ENCODE measurements at places on chromosomes 16 and 17.

GRCh38 chr17:39208893-39209292, 8.8 kb downstream of the RPL19 start:
- DNase-seq = no peak

DNA sequence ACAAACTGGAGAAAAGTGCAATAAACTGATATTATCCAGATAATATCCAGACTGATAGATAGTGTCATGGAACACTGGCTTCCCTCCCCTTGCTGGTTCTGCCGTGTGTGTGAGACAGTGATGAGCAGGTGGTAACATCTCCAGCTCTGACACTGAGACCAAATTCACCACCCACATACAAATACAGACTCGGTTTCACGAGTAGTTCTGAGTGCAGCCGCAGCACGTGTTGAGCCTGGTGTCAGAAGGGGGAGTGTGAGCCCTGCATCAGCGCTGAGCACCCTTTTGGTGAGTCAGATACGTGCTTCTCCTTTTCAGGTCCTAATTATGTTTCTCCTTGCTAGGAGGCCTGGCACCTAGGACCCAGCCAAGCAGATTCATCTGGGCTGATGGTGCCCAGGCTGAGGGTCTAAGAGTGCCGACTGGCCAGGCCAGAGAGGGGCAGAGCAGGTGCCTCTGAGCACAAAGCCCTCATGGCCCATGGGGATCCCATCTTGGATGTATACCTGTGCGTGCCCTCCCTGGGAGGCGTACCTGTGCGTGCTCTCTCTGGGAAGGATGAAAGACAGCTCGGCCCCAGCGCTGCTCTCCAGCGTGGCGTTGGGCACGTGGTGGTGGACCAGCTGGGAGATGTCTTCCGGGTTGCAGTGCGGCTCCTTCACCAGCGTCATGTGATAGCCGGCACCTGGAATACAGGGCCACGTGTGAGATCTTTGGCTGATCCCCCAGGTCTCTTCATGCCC, 27.3 kb upstream of the RNPS1 start:
- no peak for DNase-seq

GRCh38 chr17:56030009-56030624, 123.2 kb upstream of the ANKFN1 start:
- no peak for DNase-seq

DNA sequence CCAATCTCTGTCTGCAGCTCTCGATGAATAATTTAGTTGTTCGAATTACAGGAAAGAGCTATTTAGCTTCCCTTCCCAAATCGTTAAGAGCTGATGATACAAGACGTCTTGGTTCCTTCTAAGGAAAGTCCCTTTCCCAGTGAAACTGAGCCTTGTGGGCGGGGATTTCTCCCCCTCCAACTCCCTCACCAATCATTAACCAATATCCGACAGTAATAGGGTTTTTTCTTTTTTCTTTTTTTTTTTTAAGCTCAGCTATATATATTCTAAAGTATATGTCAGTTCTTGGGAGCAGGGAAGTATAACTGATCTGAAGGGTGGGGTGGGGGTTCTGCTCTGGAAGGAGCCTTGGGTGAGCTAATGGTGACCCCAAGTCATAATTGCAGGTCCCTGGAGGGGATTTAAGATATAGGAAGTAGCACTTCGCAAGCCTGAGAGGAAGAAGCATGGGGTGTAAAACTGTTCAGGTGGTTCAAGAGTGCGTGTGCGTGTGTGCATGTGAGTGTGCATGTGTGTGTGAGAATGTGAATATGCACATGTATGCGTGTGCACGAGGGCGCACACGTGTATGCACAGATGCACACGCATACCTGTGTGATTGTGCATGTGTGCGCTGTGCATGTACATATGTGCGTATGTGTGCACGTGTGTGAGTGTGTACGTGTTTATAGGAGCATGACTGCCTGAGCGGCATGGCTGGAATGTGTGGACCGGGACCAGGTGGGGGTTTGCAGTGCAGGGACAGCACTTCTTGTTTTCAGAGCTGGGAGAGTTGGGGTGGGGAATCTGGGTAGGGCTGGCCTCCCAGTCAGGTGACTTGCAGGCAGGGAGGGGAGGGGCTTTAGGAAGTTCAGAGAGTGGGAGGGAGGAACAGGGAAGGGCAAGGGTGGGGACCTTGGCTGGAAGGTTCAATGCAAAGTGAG, 42.7 kb downstream of the SOCS3 start:
- DNase-seq = no peak

- DNase-seq = no peak
Measured at GRCh38 chr16:75477680-75478473, 13.4 kb upstream of the TMEM170A start.

DNA sequence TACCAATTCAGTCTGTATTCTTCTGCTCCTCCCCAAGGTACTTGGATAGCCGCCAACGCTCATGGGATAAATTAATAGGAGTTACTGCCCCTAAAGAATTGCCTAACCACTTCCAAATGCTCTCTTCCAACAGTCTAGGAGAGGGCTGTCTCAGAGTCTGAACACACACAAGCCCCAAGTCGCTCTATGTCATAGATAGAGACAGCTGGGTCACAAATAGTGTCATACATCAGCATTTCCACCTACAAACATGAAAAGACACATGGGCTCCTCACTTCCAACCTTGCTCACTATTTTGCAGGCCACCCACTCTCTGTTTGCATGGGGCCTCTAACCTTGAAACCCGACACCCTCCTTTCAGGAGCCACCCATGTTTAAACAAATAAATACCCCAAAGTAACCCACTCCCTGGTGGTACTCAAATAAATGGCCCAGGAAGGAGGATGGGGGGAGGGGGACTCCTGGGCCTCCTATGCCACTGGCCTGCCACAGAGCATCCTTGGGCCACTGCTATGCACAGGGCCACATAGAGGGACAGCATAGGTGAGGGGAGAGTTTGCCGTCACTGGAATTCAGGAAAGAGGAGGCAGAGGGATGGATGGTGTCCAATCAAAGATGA, 265.9 kb downstream of the SOX9 start:
- DNase-seq = no peak

DNA sequence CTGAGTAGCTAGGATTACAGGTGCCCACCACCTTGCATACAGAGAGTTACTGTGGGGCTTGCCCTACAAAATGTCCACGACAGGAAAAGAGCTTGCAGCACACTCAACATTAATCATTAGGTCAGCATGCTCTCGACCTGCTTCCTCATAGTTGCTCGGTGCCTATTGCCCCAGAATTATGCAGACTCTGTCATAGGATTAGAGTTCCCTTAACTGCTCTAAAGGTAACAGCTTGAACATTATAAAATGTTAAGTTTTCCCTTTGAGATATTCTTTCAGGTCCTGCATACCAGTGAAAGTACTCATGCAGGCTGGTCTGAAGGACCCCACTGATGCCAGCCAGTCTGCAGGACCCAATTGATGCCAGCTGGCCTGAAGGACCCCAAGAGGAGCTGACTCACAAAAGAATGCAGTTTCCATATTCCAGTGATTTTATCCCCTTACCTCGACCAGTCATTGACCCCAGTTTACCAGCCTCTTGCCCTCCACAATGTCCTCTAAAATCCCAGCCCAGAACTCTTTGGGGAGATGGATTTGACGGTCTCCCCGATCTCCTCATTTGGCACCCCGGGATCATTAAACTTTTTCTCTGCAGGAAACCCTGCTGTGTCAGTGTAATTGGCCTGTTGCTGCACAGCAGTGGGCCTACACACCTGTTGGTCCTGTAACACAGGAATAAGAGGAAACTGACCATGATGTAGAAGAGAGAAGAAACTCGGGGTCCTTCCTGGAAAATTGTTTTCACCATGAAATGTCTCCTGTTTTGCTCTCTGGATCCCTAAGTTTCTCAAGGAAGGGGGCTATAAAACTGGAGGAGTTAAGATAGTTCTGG, 10.6 kb downstream of the ICAM2 start:
- no peak for DNase-seq

DNA sequence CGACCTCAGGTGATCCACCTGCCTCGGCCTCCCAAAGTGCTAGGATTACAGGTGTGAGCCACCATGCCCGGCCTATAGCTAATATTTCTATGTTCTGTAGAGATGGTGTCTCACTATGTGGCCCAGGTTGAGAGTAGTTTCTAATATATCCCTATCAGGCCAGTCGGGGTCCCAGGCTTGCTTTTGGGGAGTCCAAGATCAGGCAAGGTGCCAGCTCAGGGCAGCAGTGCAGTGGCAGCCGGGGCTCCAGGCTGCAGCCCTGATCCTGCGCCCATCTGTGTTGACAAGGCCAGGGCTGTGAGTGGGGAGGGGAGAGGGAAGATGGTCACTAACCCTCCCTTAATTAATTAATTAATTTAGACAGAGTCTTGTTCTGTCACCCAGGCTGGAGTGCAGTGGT, 77.6 kb upstream of the CDC42EP4 start:
- DNase-seq = no peak

DNA sequence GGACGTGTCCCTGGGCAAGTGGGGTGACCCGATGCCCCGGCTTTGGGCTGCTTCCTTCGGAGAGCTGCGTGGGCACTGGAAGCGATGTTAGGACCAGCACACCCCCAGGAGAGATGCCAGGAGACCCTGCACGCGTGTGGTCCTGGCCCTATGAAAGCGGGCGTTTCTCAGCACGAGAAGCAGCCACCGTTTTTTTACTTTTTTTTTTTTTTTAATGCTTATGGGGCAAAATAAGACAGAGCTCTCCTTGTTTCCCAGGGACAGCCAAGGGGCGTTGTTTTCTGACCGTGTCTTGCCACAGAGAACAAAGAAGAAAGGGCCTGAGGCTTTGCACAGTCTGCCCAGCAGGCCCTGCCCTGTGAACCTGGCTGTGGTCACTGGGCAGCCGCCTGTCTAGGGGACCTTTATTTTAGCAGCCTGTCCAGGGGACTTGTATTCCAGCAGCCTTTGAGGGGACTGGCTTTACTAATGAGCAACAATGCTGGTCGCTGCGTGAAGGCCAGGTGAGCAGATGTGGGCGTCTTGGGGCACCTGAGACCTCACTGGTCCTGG, 996 bp downstream of the SLC25A10 start:
- DNase-seq = no peak

- DNase-seq = no peak
Measured at GRCh38 chr17:17904166-17905035, 67.6 kb upstream of the SREBF1 start.

DNA sequence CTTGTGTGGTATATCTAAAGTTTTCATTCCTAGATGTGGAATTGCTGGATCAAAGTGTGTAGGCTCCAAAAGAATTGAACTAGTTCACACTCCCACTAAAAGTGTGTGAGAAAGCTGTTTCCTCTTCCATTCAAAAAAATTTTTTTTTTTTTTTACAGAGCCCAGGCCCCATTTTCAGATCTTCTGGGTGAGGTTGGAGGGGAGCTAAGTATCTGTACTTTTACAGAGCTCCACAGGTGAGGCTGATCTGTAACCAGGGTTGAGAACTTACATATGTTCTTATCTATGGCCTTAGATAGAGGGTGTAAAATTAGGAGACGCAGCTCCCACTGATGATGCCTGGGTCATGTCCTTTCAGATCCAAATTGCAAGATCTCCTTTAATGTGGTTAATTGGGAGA, 31.9 kb downstream of the HLF start:
- no peak for DNase-seq

- no peak for DNase-seq
Measured at GRCh38 chr17:66576473-66576872, 258.4 kb upstream of the CACNG5 start.

DNA sequence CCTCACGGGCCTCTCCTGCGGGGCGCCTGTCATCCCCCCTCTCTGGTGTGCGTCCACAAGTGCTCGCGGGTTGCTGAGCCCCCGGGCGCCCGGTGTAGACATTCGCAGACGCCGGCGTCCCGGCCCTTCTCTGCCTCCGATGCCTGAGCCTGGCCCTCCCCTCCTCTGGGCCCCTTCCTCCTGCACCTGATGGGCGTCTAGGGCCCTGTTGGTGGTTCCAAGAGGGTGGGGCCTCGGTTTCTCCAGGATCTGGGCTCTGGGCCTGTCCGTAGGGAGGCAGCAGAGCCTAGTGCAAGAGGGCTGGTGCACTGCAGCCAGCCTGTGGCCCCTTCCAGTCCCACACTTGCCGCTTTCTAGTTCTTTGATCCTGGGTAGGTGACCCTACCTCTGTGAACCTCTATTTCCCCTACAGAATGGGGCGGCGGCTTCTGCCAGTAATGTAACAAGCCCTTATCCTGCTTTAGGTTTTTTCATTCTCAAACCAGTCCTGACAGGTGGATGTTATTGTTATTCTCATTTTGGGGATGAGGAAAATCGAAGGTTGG, 623 bp downstream of the E4F1 start:
- DNase-seq = no peak

- no peak for DNase-seq
Measured at GRCh38 chr17:39014795-39015545, 47.8 kb upstream of the FBXO47 start.

DNA sequence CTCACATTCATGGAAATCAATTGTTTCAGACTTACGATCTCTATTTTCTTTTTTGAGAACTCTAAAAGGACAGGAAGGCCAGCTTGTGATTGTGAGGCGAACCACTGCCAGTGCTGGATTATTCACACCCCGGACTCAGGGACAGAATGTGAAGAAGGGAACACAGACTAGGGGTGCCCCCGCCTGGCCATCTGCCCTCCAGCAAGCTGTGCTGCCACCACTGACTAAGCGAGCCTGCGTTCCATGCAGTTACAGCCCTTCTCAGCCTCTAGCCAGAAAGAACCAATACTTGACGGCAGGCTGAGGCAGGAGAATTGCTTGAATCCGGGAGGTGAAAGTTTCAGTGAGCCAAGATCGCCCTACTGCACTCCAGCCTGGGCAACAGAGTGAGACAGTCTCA, 2.8 kb downstream of the HAGH start:
- no peak for DNase-seq

DNA sequence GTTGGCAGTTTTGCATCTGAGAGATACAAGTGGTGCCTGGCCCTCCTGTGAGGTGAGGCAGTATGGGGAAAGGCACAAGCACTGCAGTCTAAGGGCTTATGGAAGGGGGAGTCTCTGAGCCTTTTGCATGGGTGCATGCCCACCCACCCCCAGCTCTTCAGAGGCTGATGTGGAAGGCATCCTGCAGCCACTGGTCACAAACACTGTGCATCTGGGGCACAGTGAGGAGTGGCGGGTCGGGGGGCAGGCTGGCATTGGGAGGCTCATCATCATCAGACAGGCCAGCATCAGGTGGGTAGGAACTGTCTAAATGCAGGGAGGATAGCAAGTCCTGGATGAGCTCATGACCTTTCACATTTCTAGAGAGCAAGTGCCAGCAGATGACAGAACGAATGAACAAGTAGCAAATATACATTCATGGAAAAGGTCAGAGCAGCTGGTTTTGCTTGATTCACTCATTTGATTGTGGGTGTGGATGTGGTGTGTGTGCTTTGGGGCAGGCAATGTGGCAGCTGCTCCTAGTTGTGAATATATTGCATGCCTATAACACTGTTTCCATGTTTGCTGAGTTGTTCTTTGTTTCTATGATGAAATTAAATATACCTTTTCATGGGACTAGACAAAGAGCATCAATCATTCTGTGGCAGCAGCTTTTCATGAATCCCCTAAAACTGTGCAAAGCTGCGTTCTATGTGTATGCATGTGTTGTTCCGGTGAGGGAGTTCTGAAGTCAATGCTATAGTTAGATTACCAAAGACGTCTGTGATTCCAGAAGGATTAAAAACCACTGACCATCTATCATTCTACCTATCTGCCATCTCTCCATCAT, 29.2 kb downstream of the TRIM25 start:
- no peak for DNase-seq

- DNase-seq = no peak
Measured at GRCh38 chr17:3030096-3030495, 33.3 kb downstream of the OR1D5 start.
